ENCODE measurements at places on chromosomes 13 and 19.

DNA sequence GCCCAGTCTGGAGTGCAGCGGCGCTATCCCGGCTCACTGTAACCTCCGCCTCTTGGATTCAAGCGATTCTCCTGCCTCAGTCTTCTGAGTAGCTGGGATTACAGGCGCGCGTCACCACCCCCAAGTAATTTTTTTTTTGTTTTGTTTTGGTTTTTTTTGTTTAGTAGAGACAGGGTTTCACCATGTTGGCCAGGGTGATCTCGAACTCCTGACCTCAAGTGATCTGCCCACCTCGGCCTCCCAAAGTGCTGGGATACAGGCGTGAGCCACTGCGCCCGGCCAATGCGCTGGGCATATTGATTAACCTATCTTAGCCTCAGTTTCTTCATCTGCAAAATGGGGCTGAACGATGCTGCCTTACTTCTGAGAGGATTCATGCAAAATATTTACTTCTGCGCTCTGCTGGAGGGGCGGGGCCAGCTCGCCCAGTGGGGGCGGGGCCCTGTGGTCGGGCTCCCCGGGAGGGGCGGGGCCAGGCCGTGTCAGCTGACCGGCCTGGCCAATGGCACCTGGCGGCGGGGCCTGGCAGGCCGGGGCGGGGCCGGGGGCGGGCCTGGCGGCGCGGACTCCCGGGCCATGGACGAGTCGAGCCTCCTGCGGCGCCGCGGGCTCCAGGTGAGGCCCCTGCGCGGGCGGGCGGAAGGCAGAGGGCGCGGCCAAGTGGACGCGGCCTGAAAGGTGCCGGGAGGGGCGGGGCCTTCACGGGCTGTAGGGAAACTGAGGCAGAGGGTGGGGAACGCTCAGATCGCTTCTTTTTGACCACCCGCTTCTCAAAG is at the start of gene MAST3:
TSS of gene MAST3 (plus strand) at position 562 of the 776 bp plus-strand sequence. CDS start at position 577, 15 bp downstream.
- H3K27ac ChIP-seq = no peak within 1 kb of the TSS
- H3K4me3 ChIP-seq = peak within 1 kb of the TSS; percentile 81
- no peaks in the 10 kb centered on the region for H3K36me3 ChIP-seq
- peak; percentile 93 for DNase-seq
- peaks cover 36% of the 10 kb centered on the region for H3K4me1 ChIP-seq

GRCh38 chr19:30916238-30916637 is 433.0 kb downstream of the TSHZ3 start:
- no peaks in the 10 kb centered on the region for H3K36me3 ChIP-seq
- H3K4me1 ChIP-seq = no peaks in the 10 kb centered on the region
- H3K27ac ChIP-seq = no peak overlapping the region
- no peak for DNase-seq

- no peaks in the 10 kb centered on the region for H3K4me1 ChIP-seq
- no peak overlapping the region for H3K4me3 ChIP-seq
- H3K27ac ChIP-seq = no peak overlapping the region
- H3K36me3 ChIP-seq = no peaks in the 10 kb centered on the region
Observed at GRCh38 chr13:98299235-98299965, 122.3 kb upstream of the RNF113B start.

DNA sequence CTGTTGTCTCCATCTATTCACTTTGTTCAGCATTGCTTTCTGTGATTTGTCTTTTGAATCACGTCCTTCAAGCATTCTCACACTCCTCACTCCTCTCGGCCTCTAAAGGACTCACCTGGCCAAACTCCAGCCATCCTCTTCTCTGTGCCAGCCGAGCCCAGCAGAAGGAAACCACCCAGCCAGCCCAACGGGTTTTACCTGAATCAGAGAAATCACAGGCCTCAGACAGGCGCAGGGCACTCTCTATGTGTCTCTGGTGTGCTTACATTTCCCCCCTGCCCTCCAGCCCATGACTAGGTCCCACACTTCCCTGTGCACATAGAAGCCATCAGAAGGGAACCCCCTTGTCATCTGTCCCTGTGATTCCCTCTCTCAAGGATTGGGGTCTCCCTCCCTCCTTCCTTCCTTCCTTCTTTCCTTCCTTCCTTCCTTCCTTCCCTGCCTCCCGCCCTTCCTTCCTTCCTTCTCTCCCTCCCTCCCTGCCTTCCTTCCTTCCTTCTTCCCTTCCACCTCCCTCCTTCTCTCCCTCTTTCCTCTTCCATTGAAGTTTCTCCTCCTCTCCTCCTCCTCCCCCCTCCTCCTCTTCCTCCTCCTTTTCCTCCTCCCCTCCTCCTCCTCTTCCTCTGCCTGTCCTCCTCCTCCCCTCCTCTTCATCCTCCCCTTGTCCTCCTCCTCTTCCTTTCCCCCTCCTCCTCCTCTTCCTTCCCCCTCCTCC is 8.8 kb upstream of the ZNF541 start:
- DNase-seq = no peak
- no peaks in the 10 kb centered on the region for H3K27me3 ChIP-seq
- H3K36me3 ChIP-seq = peaks cover 5% of the 10 kb centered on the region
- peak overlapping the region; percentile 60 for H3K4me3 ChIP-seq
- peaks cover 31% of the 10 kb centered on the region for H3K4me1 ChIP-seq
- peak overlapping the region; percentile 94 for H3K27ac ChIP-seq

- no peaks in the 10 kb centered on the region for H3K27me3 ChIP-seq
- no peak for DNase-seq
- H3K27ac ChIP-seq = no peak overlapping the region
- H3K36me3 ChIP-seq = no peaks in the 10 kb centered on the region
Observed at GRCh38 chr13:90776051-90776748, 571.3 kb upstream of the MIR17HG start.

GRCh38 chr13:42925626-42926025 is 66.4 kb downstream of the EPSTI1 start:
- peaks cover 6% of the 10 kb centered on the region for H3K36me3 ChIP-seq
- DNase-seq = no peak
- peaks cover 7% of the 10 kb centered on the region for H3K4me1 ChIP-seq
- H3K27ac ChIP-seq = no peak overlapping the region

Measured in activated T-cell treated with anti-CD3 and anti-CD28 coated beads, Interleukin-2, amount 50 U/mL, for 72 hours (primary cell).